Muscle of arm (tissue), 14 donors: ENCODE measurements at places on chromosomes 4 and X.

- peak; percentile 6 for DNase-seq
Observed at GRCh38 chr4:109465069-109465468, 31.5 kb downstream of the SEC24B start.

DNA sequence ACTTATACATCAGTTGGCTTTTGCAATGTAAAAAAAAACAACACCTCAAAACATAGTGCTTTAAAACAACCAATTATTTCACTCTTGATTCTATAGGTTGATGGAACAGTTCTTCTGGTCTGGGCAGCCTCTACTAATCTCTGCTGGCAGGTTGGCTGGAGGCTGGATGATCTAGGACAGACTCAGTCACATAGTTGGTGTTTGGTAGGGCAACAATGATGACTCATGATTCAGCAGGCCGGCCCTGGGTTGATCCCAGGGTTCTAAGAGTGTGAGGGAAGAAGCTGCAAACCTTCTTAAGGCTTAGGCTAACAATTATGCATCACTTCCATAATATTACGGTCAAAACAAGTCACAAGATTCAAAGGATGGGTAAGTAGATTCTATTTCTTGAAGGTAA, 558.2 kb downstream of the ZNF674 start:
- DNase-seq, result no peak

DNA sequence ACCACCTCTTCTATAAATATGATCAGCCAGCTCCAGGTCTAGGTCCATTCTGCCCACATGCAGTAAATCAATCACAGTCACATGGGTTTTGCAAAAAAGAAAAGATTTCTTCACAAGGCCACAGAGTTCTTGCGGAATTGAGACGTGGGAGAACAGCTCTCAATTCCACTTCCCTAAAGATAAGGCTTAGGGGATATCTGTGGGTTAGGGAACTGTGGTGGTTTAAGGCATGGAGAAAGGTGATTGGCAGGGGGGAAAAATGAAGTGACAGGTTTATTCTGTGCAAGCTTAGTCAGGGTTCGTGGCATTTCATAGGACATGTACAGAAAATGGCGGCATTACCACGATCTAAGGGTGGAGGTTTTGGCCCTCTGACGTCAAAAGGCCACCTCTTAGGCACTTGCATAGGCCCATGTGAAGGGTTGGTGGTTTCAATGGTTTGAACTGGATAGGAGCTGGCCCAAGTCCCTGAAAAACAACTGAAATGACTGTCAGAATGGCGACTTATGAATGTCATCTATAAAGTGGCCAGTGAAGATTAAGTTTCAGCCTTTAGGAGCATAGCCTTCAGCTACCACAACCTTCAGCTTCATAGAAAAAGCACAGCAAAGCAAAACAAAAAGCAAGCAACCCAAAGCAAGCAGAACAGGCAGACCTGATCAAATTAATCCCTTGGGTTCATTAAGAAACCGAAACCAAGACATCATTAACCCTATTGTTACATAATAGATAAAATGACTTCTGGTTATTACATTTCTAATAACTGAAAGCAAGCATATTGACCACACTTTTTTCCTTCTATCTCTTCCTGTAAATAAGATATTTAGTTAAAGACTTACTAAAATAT, 289.8 kb upstream of the SFRP2 start:
- no peak for DNase-seq

- DNase-seq, result no peak
Observed at GRCh38 chr4:42080306-42080705, 72.1 kb downstream of the BEND4 start.

GRCh38 chr4:56703378-56703777, 22.3 kb upstream of the HOPX start:
- DNase-seq, result peak; percentile 16

- no peak for DNase-seq
Observed at GRCh38 chr4:67751260-67751659, 2.9 kb downstream of the GNRHR start.

DNA sequence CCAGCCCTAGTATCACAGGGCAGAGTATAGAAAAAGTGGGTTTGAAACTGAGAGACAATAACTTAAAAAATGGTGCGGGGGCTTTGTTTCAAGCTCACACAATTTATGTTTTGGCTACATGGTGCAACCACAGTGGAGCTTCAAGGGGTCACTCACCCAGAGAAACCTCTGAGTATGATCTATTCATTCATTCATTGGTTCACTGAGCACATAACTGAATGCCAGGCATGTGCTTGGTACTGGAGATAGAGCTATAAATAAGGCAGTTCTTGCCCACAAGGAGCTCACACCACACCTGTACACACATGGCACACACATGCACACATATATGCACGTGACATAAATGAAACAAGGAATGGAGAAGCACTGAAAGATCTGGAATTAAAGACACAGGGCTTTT, 171.4 kb downstream of the NHS start:
- no peak for DNase-seq

DNA sequence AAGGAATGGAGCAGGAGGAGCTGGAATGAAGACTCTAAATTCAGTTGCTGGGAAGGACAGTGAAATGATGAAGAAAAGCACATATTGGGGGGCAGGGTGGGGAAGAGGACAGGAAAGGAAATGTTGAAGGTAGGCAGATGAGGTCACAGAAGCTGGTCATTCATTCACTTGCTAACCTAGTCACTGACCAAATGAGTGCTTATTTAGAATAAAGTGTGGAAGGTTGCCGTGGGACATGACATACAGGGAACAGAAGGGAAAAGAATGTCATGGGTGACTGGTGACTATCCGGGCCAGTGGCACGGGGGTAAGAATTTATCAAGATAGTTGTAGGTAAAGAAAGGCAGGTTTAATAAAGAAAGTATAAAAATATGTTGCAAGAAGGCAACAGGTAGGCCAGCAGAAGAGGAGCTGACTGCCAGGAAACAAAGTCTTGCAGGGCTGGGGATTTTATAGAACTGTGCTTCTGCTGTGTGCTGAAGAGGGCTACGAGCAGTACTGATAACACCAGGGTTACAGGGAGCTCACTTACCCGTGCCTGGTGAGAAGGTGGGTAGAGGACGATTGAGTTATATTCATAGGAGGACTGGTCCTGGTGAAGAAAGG, 31.9 kb upstream of the TLR3 start:
- no peak for DNase-seq

- DNase-seq, result no peak
Observed at GRCh38 chrX:74781507-74782034, 143.7 kb downstream of the NEXMIF start.

- DNase-seq, result no peak
Observed at GRCh38 chr4:38468339-38468866, 195.6 kb upstream of the KLF3 start.

GRCh38 chr4:186778134-186778533, 54.5 kb upstream of the FAT1 start:
- DNase-seq, result no peak

DNA sequence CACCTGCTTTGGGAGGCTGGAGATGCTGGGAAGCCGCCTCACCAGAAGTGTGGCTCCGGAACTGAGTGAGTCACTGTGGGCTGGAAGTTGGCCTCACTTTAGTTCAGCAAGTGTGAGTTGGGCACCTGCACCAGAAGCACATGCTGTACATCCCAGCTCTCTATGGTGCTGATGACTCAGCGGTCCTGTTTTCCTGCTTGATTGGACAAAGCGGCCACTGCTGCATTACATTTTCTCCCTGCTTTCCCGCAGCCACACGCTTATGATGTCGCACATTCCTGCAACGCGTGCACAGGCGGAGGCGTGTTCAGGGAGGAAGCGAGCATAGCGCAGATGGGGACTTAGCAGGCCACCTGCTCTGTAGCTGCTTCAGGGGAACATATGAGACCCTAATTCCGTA, 26.7 kb upstream of the CLDN34 start:
- no peak for DNase-seq

DNA sequence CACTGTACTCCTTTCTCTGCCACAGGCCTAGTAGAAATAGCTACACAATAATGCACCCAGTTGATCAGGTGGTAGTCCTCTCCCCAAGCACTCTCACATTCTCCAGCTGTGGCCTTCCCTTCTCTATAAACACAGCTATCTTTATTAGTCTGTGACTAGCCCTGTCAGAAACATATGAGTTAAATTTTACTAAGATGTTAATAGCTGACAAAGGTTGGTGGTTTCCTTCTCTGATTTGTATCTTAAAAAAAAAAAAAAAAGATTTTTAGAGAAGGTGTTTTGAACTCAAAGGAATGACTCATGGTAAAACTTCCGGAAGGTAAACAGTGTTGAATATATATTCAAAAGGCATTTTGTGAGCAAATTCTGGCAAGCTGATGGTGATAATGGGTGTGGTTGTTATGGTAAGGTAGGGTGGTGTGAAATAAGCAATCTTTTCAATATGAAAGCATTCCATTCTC, 327.4 kb downstream of the PPP3CA start:
- no peak for DNase-seq

DNA sequence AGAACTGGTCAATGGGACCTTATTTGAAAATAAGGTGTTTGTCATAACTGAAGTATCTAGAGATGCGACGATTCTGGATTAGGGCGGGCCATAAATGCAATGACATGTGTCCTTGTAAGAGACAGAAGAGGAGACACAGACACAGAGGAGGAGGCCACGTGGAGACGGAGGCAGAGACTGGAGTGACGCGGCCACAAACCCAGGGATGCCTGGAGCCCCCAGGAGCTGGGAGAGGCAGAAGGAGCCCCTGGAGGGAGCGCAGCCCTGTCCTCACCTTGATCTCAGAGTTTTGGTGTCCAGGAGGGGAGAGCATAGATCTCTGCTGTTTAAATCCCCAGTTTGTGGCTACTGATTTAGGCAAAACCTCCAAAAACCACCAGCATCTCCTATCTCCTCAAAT, 5.0 kb downstream of the GTPBP6 start:
- no peak for DNase-seq

DNA sequence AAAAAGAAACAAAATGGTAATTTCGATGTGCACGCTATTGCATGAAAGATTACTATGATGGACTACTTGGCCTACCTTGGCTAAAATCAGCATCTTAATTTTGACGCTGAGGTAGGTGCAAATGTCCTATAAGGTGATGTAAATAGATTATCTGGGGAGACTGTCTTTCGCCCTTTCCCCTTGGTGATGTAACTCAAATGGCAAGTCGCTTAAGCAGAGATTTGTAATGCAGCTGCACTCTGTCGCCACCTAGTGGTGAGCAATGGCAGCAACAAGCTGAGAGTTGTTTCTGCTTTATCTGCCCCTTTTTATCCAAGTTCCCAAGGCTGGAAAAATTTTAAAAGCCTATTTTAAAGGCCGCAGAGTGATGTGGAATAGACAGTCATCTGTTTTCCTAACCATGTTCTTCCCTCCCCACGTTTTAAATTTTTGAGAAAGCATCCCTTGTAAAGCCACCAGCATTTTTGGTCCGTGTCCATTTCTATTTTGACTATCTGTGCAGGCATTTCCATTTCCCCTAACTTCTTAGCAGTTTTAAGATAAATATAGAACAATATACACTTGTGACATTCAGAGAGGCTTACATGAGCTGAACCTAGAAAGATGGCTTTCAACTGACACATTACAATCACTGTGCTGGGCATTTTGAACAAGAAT, 62.4 kb upstream of the PDLIM3 start:
- peak; percentile 85 for DNase-seq

DNA sequence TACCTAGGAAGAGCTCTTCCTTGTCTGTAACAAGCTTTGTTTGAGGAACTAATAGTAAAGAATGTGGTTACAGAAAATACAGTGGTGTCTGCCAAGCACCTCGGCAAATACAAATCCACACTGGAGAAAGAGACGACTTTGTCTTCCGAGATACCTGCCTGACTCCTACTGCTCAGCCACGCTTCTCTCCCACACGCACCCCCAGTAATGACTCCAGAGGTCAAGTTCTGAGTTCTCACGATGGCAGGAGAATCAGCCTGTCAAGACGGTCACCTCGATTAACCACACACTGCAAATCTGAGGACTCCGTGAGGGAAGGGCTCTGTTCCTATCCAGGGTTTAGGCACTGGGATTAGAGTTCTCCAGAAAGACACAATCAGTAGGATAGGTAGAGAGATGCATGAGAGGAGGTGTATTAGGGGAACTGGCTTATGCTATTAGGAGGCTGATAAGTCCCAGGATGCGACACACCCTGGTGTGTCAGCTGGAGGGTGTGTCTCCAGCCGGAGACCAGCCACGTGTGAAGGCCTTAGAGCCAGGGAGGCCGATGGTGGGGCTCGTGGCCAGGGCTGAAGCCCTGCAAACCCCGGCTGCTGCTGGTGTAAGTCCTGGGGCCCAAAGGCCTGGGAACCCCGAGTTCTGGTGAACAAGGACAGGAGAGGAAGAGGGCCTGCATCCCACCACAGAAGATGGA, 8.4 kb upstream of the TRIML2 start:
- no peak for DNase-seq

DNA sequence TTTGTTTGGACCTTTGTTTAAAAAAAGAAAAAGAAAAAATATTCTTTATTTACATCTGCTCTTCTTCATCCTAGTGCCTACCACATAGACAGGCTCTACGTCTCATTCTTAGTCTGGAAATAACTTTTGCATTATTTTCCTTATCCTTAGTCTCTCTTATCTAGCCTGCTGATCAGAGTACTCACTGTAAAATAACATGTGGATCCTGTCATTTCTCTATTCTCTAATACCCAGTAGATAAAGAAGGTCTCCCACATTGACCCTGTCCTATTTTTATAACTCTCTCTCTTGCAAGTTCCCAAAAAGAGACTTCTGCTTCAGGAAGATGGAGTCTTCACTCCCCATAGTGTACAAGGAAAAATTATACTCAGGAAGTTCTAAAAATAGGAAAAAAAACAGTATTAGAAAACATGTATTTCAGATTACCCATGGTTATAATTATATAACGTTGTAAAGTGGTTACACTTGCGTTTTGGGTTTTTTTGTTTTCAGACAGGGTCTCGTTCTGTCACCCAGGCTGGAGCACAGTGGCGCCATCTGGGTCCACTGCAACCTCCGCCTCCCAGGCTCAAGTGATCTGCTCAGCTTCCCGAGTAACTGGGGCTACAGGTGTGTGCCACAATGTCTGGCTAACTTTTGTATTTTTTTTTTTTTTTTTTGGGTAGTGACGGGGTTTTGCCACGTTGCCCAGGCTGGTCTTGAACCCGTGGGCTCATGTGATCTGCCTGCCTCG, 23.8 kb downstream of the ZFX start:
- no peak for DNase-seq

DNA sequence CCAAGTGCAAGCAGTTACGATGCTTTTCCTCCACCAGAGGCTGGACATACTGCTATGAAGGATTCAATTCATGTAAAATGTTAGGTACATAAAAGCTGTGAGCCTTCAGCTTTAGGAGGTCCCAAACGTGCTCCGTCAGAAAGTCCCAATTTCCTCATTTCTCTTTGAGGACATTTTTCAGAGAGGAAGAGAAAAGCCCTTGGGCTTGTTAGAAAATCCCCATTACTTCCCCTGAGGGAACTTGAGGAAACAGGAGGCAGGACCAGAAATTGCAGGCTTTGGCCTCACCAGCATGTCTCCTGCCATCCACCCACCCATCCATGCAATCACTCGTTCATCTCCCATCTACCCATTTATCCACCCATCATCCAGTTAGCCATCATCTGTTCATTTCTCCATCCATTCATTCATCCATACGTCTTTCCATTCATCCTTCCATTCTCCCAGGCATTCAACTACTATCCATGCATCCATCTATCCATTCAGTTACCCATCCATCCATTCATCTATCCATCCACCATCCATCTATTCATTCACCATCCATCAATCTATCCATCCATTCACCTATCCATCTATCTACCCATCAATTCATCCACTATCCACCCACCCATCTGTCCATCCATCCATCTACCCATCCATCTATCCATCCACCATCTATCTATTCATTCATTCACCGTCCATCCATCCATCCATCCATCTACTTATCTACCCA, 223.5 kb downstream of the AFAP1 start:
- DNase-seq, result no peak
